GM10248 (cell line): ENCODE measurements at places on chromosomes 13 and 19.
A peak's percentile ranks its signal among the peaks of the same experiment; 100 is the strongest.

- no peak for DNase-seq
Observed at GRCh38 chr13:107865318-107865575, 350.1 kb downstream of the LIG4 start.

DNA sequence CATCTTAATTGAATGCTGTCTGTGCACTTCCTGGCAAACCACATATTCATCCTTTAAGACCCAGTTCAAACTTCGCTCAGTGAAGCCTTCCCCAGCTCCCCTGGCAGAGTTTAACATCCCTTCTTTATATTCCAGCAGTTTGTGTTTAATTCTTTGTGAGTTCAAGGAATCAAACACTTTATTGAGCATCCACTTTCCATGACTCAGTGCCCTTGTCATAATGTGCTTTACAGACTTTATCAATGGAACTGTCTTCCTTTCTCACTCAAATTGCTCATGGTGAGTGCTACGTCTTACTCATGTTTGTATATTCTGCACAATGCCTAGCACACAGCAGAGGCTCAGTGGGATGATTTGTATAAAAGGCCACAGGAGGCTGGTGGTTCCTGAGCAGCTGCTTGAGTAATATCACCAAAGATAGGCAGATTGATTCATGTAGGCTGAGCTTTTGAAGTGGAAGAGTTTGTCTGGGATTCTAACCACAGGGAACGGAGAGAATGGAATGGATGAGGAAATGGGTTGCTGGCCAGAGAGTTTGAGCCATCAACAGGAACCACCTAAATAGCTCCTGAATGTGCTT lies 44.2 kb downstream of the SERTM1 start:
- DNase-seq = no peak

GRCh38 chr13:29436291-29436690 lies 159.2 kb downstream of the SLC7A1 start:
- DNase-seq = no peak

GRCh38 chr19:2336528-2337328 lies 8.2 kb downstream of the SPPL2B start:
- no peak for DNase-seq

DNA sequence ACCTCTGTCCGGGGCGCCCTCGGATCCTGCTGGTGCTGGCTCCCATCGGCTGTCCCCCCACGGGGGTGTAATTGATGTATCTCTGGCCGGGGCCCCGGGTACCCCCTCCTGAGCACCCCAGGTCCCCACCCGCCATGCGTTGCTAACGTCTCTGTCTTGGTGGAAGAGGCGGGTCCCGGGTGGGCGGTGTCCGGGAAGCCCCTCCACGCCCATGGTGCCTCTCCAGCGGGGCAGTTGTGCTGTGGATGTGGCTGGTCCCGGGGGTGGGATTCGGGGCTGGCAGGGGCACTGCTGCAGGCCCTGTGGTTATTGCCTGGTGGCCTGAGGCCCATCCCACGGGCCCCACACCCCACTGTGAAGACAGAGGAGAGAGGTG lies 4.9 kb downstream of the DIRAS1 start:
- no peak for DNase-seq

DNA sequence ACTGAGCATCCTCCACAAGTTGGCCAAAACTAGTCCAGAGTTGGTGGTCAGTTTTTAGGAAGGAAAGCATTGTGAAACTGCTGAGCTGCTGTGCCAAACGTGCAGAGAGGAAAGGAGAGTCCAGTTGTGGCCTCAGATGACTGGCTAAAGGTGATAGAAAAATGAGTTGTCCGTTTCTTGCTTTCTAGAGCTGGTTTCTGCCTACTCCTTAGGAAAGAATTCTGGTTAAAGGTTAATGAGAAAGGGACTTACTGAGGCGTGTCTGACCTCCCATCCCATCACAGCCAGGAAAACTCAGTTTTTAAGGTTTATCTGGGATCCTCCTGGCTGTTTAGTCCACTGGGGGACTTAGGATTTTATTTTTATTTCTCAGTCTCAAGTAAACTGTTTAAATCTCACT lies 1186.3 kb downstream of the UQCRFS1 start:
- DNase-seq = no peak

DNA sequence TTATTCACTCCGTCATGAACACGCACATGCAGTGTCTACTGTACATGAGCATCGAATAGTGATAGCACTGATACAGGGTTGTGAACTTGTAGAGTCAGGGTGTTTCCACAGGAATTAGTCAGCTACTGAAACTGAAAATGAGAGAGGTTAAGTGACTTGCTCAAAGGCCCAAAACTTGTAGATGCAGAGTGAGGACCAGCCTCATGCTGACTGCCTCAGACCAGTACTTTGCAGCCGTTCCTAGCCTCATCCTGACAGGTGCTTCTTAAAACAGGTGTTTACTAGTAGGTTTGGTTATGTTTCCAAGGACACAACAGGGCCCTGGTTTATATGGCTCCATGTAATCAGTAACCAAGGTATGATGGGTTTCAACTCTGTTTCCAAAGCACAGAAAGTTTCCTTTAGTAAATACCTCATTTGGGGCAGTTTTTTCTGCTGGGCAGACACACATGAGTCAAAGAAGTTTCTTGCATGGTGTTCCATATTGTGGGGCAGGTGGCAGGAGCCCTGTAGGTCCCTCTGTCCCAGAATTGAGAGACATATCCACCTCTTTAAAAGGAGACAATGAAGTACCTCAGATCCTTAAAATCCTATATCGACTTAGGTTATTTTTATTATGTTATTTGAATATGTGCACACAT lies 16.0 kb downstream of the FGF9 start:
- DNase-seq = peak; percentile 44

DNA sequence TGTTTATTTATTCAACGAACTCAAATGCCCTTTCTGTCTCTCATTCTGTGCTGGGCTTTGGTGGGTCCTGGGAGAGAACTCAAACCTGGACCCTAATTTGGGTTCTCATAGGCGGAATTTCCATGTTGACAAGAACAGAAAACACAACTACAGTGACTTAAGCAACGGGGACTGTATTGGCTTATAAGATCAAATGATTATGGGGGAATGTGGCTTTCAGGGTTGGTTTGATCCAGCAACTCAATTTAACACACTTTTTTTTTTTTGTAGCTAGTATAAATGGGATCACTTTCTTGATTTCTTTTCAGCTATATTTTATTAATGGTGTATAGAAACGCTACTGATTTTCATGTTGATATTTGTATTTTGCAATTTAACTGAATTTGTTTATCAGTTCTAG lies 9.9 kb downstream of the FCHO1 start:
- no peak for DNase-seq

DNA sequence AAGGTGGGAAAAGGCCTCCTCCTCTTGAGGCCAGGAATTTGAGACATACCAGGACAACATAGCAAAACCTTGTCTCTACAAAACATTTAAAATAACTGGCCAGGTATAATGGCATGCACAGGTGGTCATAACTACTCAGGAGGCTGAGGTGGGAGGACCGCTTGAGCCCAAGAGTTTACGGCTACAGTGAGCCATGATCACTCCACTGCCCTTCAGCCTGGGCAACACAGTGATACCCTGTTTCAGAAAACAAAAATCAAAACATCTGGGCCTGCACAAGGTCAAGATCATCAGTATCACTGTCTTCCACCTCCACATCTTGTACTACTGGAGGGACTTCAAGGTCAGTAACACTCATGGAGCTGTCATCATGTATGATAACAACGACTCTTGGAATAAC lies 742.7 kb upstream of the GPC6 start:
- DNase-seq = no peak

DNA sequence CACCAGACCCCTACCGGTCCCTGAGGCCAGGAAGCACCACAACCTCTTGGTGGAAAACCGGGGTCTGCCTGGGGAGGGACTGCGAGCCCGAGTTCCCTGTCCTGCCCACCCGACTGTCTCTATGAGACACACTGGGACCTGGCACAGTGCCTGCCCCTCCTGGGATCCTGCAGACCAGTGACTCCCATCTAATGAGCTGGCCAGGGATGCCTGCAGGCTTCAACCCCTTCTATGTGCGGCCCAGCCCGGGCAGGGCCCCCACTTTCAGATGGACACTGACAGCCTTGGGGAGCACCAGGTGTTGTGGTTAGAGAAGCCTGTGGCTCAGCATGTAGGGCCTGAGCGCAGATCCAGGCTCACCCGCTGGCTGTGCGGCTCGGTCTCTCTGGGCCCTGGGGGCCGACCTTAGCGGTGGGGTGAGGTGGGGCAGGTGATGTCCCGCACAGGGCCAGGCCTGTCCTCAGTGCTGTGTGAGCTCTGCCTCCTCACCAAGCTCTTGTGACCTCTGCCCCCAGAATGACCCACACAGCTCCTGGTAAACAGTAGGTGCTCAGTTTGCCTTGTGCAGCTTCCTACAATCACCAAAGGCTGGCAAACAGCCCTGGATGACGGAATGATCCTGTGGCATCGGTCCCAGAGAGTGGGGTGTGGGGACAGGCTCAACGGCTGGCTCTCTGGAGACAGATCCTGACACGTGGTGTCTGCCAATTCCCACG lies 17.9 kb upstream of the CACTIN start:
- no peak for DNase-seq

DNA sequence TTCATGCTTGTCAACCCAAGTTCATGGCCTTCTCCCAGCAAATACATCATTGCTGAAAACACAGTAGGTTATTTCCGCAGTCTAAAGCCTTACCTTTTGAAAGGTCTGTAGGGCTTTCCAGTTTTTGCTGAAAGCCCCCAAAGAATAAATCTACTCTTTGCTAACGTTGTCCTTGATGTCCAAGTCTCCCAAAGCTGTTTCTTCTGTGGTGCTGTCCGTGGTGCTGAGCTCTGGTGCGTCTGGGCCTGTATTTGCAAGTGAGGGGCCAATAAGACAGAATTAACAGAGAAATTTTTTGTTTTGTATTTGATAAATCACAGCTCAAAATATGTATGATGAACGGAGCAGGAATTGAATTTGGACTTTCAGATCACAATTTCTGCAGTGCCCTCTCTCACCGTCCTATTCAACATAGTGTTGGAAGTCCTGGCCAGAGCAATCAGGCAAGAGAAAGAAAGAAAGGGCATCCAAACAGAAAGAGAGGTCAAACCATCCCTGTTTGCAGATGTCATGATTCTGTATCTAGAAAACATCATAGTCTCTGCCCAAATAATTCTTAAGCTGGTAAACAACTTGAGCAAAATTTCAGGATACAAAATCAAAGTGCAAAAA lies 9.8 kb upstream of the LGALS16 start:
- no peak for DNase-seq

DNA sequence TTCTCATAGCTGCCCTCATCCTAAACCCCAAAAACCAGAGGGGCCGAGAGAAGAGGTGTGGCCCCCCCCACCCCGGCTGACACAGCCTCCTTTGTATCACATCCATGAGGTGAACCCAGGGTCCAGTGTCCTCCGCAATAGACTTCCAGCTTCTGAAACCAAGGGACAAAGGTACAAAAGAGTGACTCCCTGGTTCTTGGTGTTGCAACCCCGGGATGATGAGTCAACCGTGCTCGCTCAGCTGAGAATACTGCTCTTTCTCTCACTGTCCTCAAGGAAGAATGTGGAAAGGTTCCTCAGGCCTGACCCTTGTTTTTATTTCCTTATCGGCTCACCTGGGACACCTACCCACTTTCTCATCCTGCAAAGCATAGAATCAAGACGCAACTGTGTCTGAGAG lies 5.5 kb downstream of the SLC15A1 start:
- DNase-seq = no peak

DNA sequence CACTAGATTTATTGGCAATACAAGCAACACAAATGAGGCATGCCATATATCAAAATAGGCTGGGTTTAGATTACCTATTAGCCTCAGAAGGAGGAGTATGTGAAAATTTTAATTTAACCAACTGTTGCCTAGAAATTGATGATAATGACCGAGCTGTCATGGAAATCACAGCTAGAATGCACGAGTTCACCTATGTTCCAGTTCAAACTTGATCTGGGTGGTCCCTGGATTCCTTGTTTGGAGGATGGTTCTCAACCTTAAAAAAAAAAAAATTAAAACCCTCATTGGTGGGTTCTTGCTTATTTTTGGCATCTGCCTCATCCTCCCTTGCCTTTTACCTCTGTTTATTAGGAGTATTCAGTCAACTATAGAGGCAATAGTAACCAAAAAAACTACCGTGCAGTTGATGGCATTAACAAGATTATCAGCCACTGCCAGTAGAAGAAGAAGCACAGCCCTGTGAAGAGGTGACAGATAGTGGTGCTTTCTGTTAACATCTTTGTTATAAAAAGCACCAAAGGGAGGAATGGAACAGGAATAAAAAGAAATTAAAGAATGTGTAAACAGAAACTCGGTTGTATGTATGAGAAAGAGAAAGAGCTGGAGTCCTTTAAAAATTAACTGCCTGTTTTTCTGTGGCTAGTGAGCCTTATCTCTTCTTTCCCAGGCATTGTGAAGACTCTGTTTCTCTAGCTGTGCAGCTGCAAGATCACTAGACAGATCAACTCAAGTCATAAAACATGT lies 106.4 kb downstream of the ZNF429 start:
- no peak for DNase-seq

DNA sequence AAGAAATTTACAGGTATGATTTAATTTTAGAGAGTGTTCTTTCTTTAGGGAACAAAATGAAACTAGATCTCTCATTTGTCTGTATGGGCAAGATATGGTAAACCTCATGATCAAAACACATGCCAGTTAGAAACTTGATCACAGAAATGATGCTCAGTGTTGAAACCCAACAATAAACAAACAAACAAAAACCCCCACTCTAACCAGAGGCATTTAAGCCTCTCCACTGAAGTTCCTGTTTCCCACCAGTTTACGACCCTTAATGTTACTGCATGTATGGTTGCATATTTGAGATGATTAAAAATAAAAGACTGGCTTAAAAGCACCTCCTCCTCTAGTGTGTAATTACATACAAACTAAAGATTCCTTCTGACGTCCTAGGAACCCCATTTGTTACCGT lies 293.3 kb upstream of the MAB21L1 start:
- no peak for DNase-seq

GRCh38 chr19:2569596-2570465 lies 93.9 kb downstream of the GADD45B start:
- DNase-seq = no peak

- peak; percentile 98 for DNase-seq
Observed at GRCh38 chr19:18542941-18543813, at the start of gene FKBP8. Gene FKBP8 (minus strand): TSS chr19:18543573. CDS start chr19:18541970, 1,603 bp downstream.

DNA sequence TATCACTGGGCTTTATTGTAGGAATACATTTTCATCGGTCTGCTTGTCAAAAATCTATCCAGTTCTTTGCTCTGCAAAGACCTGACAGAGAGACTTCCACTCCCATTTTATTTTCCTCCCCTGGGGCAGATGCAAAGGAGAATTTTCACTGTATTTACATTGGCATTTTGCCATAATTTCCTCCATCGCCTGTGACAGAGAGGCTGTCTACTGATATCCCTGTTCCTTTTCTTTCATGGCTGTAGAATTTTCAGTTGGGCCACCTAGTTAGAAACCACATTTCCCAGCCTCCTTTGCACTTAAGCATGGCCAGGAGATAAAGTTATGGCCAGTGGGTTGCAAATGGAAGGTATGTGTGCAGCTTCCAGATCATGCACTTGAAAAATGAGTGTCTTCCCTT lies 89.3 kb downstream of the NUFIP1 start:
- DNase-seq = no peak

GRCh38 chr19:15378534-15379082 lies 979 bp downstream of the AKAP8 start:
- peak; percentile 72 for DNase-seq

DNA sequence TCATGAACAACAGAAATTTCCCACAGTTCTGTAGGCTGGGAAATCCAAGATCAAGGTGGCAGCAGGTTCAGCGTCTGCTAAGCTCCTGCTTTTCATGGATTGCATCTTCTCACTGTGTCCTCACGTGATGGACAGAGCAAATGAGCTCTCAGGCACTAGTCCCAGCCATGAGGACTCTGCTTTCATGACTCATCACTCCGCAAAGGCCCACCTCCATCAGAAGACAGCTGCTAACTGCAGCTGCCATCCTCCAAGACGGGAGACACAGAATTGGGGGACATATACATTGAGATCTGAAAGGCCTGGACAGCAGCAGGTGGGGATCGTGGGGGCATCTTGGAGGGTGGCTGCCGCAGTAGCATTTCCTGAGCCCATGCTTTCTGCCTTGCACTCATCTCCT lies 44.4 kb upstream of the SPATA13 start:
- no peak for DNase-seq
